NCI-H748 treated with DMSO at 0.1 percent for 48 hours (cell line): ENCODE measurements at places on chromosomes 12 and 14.
A peak's percentile ranks its signal among the peaks of the same experiment; 100 is the strongest.

- DNase-seq: no peak
These were observed 128.2 kb downstream of the RGS6 start for GRCh38 chr14:72060460-72060859.

- DNase-seq: no peak
These were observed 459.8 kb downstream of the BCAT1 start for GRCh38 chr12:24488906-24489619.

- DNase-seq: no peak
These were observed 84.0 kb upstream of the PTPRB start for GRCh38 chr12:70721216-70721615.

DNA sequence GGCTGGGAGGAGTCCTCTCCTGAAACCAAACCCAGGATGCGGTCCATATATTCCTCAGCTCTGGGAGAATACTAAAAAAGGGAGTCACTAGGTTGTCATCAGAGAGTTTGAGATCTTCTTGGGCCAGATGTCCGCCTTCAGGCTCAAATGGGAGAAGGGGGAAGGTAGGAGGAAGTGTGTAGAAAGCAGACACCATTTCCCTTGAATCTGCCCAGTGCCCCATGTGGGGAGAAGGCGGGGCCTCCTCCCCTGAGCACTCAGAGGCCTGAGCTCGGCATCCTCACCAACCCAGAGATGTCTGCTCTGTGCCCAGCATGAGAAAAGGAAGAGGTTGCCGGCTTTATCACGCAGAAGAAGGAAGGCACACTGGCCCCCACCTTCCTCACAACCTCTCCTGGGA is 37.3 kb downstream of the LTBP2 start:
- no peak for DNase-seq

GRCh38 chr14:70811050-70811449 is 1.7 kb upstream of the MAP3K9 start:
- DNase-seq: no peak

DNA sequence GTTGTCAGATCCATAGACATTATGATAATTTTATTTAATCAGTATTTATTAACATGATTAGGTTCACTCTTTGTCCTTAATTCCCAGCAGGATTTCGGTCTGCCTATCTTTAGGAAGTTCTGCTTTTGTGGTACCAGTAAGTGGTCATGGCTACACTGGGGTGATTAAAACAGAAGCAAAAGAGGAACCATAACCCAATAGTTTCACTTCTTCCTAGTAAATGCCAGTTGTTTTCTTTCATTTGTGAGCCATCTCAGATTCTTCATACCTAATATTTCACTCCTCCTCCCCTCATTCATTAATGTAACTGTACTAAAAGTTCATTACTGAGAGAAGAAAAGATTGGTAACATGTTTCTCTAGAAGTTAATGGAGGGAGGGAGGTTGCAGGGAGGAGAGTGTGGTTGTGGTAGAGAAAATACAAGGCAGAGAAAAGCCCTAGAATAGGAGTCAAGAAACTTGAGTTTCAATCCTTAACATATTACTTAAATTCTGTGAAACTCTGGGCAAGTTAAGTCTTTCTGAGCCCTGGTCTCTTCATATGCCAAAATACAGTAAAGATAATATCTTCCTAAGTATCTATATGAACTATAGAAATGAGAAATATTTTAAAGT is 101.2 kb downstream of the PEBP1 start:
- no peak for DNase-seq

DNA sequence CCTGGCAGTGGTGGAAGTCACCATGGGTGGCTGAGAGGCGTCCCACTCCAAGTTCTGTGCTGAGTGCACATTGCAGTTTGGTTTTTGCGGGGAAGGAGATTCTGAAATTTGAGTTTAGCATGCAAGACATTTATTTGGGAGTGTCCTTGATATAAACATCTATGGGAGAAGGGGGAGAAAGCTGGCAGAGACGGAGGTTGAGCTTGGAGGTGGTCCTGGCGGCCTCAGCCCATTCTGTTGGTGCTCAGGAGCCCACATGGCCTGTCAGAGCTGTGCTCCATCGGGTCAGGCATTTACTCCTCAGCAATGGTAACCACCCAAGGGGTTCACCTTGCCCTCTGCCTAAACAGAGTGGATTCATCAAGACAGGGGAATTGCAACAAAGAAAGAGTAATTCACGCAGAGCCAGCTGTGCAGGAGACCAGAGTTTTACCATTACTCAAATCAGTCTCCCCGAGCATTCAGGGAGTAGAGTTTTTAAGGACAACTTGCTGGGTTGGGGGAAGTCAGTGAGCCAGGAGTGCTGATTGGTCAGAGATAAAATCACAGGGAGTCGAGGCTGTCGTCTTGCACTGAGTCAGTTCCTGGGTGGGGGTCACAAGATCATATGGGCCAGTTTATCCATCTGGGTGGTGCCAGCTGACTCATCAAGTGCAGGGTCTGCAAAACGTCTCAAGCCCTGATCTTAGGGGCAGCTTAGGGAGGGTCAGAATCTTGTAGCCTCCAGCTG is 323.3 kb upstream of the TMEM132C start:
- DNase-seq: no peak

- no peak for DNase-seq
These were observed 5.5 kb downstream of the KRT80 start for GRCh38 chr12:52186118-52186840.

- DNase-seq: no peak
These were observed 104.0 kb downstream of the RIN3 start for GRCh38 chr14:92617581-92617980.

DNA sequence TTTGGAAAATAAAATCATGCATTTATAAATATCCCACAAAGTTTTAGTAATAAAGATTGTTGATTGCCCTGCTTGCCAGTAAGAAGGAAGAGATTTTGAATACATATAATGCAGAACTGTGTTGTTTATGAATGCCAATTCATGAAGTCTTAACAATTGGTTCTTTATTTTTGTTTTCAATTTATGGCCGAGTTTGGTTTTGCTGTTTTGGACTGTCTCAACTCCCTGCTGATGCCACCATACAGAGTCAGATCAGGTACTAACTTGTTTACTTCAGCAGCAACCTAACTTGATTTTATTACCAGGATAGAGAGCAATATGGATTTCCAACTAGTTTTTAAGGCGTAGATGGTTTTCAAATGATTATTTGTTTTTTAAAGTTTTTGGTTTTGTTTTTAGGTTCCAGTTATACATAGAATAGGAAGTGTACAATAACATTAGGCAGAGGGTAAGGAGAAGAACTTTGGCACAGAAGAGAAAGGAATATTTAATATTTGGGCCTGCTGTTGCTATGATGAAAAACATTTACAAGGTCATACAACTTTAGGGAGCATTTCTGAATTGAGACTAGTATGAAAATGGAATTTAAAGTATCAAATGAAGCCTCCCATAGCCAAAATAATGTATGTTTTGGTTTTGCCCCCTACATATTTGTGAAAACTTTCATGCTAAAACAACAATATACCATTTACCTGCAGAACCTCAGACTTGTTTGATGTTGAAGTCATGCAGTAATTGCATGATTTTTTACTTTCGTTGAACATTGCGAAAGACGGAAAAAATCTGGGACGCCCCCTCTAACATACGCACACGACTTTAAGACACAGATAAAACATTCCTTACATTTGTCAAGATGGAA is 904 bp upstream of the FAM177A1 start:
- DNase-seq: no peak

- DNase-seq: no peak
These were observed 102.6 kb downstream of the TSPAN9 start for GRCh38 chr12:3179731-3180130.

- no peak for DNase-seq
These were observed 30.8 kb downstream of the MIA2 start for GRCh38 chr14:39264558-39264957.

GRCh38 chr14:65073605-65074201 is 28.6 kb downstream of the MAX start:
- DNase-seq: no peak

- DNase-seq: no peak
These were observed 8.3 kb downstream of the CPNE6 start for GRCh38 chr14:24079491-24080141.

DNA sequence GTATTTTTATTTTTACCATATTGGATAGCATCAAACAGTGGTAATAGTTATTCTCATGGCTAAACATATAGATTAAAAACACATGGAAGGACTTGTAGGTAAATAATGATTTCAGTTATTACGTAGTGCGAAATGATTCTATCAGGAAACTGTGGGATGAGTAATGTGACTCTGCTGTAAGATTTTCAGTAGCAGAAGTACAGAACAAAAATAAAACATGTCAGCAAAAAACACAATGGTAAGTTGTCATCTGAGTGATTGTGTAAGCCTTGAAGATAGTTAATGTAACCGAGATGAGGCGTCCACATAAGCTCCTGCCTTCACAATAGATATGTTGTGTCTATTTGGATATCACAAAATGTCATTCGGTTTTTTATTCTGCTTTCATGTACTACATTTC is 99.8 kb downstream of the BORCS5 start:
- no peak for DNase-seq

GRCh38 chr12:121214166-121214777 is 4.3 kb downstream of the P2RX4 start:
- DNase-seq: no peak

GRCh38 chr14:68633131-68633991 is 159.5 kb downstream of the ZFP36L1 start:
- DNase-seq: no peak

GRCh38 chr14:100168506-100168905 is 9.1 kb upstream of the DEGS2 start:
- no peak for DNase-seq

DNA sequence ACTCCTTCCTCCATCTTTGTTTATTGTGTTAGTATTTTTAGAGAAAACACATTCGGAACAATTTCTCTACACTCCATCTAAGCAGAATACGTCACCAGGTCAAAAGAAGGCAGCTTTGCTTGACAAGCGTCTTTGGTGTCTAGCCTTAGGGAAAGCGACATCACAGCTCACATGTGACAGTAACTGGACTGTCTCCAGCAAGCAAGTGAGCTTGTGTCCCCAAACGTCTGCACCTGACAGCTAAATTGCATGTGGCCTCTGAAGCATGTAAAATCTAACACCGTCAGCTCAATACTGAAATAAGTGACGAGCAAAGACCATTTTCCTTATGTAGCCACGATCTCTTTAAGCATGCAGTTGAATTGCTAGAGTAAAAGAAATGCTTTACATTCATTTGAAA is 509.8 kb downstream of the GLT1D1 start:
- DNase-seq: no peak

GRCh38 chr12:48165089-48165981 is 8.0 kb upstream of the ASB8 start:
- peak; percentile 34 for DNase-seq

DNA sequence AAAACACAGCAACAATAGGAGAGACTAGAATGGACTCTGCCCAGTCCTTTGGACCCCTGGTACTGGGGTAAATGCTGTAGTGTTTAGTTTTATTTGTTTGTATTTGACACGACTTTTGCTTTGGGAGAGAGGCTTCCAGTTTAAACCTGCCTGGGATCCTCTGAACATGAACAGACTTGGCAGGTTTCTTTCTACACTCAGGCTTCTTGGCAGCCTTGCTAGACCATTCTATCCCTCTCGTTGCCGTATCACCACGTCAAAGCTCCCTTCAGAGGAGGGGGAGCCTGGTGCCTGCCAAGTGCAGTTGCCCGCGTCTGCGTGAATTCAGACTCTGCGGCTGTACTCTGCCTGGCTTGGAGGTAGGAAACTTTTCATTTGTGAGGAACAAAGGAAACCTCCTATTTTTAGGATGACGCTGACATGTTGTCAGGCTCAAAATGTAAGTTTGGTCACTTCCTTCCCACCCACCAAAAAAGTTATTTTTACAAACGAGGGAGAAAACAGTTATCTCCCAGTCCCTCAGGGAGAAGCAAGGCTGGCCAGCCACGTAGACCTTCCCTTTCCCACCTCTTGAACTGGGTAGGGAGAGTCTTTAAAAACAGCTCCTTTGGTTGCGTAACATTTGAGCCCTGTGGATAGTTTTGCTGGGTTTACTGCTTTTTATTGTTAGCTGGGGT is 25.9 kb downstream of the CD9 start:
- no peak for DNase-seq

GRCh38 chr14:55707365-55707804 is 127.4 kb downstream of the KTN1 start:
- peak; percentile 32 for DNase-seq

GRCh38 chr12:106564678-106565329 is 18.0 kb upstream of the RFX4 start:
- DNase-seq: no peak

- no peak for DNase-seq
These were observed 148.2 kb upstream of the CLEC14A start for GRCh38 chr14:38404100-38404541.

- DNase-seq: no peak
These were observed 9.5 kb downstream of the RNASE11 start for GRCh38 chr14:20578325-20578724.

GRCh38 chr12:48995086-48995879 is 3.9 kb downstream of the DDN start:
- peak; percentile 59 for DNase-seq

DNA sequence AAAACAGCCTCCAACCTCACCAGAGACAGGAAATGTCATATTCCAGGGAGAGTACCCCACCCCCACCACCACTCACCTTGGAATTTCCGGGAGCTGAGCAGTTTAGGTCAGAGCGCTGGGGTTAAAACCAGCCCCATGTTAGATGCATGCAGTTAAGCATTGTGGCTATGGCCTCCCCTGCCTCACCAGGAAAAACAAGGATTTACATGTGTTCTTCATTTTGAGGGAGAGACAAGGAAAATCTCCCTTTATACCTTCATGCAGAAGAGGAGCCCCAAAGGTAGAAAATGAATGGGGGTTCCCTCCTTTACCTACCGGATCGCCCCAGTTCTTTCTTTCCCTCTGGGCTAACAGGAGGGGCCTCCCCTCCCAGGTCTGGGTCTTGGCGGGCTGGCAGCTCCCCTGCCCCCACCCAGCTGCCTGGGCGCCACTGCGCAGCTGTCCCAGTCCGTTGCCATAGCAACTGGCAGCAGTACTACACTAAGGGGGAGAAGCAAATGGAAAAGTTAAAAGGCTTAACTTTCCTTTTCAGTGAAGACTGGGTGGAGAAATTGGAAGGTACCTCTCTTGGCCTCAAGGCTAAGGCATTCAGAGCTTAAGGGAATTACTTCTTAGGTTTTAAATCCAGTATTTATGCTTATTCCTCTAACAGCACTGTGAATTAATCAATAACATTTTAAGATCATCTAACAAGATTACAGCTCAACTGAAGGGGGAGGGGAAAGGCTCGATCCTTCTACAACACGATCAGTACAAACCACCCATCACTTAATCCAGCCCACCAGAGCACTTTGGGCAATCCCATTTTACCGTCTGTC is 20.5 kb downstream of the CBX5 start:
- peak; percentile 88 for DNase-seq

- DNase-seq: no peak
These were observed 7.9 kb upstream of the C1RL start for GRCh38 chr12:7116916-7117315.

- DNase-seq: no peak
These were observed 182.2 kb upstream of the SFSWAP start for GRCh38 chr12:131528667-131529066.

- DNase-seq: no peak
These were observed 83.2 kb downstream of the RMST start for GRCh38 chr12:97545804-97546203.
